GM03348 (cell line): ENCODE measurements at places on chromosomes 1 and 21.
A peak's percentile ranks its signal among the peaks of the same experiment; 100 is the strongest.

- no peak for DNase-seq
Observed at GRCh38 chr1:920010-920409, 3.7 kb upstream of the SAMD11 start.

DNA sequence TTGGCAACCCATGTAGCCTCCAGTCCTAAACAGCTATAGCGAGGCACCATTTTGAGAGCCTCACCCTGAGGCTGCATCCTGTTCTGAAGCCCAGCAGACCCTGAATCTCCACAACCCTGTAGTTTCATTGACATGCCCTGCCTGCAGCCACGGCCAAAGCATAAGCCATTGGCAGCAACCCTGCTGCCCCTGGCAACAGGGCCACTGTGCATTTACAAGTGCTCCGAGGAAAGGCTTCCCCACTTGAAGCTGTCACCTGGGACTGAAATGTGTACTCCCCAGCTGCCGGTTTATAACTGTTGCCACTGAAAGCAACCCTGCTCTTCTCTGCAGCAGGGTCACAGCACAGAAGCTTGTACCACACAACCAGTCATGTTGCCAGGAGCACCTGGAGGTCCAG lies 124.2 kb upstream of the OLFM3 start:
- no peak for DNase-seq

DNA sequence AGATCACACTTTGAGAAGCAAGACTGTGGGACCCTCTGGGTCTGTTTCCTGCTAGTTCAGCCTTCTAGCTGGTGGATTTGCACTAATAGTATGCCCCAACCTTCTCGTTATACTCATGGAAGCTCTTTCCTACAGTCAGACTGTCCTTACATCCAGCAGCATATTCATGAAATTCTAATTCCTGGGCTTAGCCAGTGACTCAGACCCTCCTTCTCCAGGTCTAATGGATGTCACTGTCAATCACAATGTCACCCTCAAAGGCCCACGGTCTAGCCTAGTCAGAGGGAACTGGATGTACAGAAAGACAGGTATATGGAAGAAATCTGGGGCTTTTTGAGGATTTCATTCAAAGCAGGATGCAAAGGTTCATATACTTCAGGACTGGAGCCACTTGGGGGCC lies 72.4 kb downstream of the KCNJ15 start:
- no peak for DNase-seq

DNA sequence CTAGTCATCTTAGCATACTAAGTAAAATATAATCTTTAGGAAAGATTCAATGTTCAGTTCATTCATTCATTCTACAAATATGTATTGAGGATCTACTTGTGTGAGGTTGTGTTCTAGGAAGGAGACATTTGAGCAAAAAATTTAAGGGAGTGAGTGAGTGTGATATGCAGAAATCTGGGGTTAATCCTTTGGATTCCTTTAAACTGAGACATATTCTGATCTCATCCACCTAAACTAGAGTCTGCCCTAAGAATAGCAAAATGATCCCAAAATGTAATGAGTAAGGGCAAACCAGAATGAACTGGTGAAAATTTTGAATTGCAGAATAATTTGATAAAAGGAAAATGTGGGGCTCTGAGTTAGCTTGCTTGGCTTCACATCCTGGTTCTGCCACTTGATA lies 8.6 kb downstream of the UBE2U start:
- DNase-seq, result peak; percentile 76
